SHP77 (cell line): ENCODE measurements at places on chromosomes 2 and 18.
A peak's percentile ranks its signal among the peaks of the same experiment; 100 is the strongest.

GRCh38 chr2:199442173-199442572, 15.6 kb downstream of the SATB2 start:
- DNase-seq = no peak

- no peak for DNase-seq
These were observed 62.2 kb downstream of the ACKR3 start for GRCh38 chr2:236631856-236632291.

DNA sequence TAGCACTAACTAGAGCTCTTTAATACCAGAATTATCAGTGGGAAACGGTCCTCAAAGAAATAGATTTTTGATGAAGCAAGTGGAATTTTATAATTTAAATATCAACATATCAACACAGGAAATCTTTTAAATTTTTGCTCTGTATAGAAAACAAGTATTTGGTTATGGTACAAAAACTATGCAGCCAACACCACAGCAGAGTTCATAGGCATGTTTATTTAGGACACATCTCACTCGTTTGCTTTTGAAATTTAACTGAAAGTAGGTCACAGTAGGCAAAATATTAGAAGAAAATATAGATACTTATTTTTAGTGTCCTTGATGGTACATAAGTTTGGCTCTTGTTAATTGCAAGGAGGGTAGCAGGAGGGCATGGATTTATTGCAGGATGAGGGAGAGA, 34.3 kb upstream of the TANC1 start:
- DNase-seq = no peak

DNA sequence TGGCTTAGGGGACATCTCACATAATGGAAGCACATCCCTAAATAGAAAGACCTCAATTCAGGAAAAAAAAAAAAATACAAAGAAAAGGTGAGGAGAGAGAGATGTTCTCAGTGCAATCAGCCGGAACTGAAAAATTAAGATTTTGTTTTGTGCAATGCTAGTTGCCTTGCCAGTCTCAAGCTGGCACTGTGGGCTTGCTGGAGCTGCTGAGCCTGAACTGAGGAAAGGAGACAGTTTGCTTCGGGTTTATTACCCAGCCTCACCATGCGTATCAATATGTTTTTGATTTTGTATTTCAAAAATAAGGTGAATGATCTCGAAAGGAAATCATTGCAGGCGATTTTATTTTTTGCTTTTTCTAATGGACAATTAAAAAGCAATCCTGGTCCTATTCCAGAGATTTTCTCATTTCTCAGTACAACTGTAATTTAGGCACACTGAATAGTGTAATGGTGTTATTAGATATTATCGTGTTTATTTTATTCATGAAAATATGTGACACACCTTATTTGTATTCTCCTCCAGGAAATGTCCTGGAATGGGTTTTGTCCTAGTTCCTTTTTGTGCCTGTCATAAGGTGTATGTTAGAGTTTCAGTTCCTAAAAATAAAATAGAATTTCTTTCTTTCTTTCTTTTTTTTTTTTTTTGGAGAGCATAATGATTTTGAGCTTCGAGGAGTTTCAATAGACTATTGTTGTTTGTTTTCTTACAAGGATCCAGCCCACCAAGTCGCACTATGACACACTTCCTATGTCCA, 72.8 kb upstream of the ZEB2 start:
- DNase-seq = no peak

DNA sequence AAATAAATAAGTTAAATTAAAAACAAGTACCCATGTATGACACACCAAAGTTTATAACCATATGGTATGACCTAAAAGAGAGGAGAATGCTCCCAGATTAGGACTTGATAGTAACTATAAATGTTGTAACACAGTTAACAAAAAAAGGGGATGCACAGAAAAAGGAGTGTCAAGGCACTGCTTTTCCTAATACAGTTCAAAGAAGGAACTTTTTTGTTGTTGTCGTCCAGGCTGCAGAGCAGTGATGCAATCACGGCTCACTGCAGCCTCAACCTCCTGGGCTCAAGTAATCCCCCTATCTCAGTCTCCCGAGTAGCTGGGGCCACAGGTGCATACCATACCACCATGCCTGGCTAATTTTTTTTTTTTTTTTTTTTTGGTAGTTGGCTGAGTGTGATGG, 2.7 kb downstream of the NARS1 start:
- DNase-seq = no peak

- DNase-seq = no peak
These were observed 70.6 kb downstream of the COPS8 start for GRCh38 chr2:237156031-237156856.

- DNase-seq = no peak
These were observed 72.6 kb downstream of the ACTR2 start for GRCh38 chr2:65300134-65300760.

GRCh38 chr2:96665083-96665569, 22.6 kb downstream of the FER1L5 start:
- DNase-seq = no peak

- no peak for DNase-seq
These were observed 95.0 kb upstream of the CCDC68 start for GRCh38 chr18:55054021-55054990.

DNA sequence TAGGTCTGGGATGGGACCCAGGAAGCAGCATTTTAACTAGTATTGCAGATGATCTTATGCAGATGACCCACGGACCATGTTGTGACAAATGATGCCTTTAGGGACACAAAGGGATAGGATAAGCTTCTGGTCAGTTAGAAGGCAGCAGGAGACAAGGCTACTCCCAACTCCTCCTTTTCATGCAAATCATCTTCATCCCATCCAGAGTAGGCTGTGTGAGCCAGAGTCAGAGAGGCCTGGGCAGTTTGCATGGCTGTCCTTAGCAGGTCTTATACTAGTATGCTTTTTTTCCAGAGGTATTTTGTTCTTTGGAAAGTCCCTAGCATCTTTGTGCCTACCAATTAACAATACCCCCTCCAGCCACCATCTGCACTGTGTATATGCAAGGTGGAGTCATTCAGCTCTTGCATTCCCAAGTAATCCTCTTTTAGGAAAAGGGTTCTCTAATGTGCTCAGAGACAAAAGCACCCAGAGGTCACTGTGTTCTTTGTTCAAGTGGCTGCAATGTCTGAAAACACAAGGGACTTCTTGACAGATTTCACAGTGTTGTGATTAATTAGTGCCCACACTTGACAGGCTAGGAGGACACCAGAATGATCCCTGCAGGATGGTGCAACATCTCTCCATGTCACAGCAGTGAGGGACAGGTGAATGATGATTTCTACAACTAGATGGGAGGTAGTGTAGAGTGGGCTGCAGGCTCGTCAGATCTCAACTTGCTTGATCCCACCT, 225.8 kb downstream of the NCKAP5 start:
- DNase-seq = no peak

GRCh38 chr2:197929008-197929885, 124.9 kb downstream of the PLCL1 start:
- DNase-seq = no peak

GRCh38 chr2:191302459-191303139, 57.4 kb downstream of the MYO1B start:
- DNase-seq = peak; percentile 14

GRCh38 chr18:49177071-49177470, 226.3 kb upstream of the SMAD7 start:
- no peak for DNase-seq

GRCh38 chr2:192398236-192398635, 203.5 kb upstream of the TMEFF2 start:
- no peak for DNase-seq

GRCh38 chr2:70789304-70790135, 923 bp downstream of the FIGLA start:
- DNase-seq = peak; percentile 11

DNA sequence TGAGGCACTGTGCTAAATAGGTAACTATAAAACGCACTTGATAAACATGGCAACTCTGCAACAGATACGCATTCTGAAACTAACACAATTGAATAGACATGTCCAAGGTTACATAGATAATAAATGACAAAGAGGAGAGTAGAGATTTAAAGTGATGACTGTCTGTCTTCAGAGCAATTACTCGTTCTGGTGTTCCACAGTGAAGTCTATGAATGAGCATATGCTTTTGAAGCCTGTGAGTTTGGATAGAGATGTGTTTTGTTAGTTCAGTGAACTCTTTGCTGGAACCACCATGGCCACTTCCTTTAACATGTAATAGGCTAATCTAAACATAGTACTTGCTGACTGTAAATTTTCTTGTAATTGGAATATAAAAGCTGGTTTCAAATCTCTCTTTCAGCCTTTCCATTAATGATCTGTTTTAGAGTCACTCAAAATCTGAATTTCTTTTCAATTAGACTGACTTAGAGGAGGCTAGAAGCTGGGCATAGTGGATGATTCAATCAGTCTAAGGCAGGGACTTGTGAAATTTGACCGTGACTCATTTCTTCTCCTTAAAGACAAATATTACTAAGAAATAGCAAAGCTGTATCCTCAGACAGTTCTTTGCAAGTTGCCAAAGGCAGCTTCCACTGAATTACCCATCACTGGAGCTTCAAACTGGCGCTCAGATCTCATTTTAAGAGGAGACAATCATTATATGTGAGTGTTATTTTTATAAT, 1130.1 kb upstream of the CELF4 start:
- no peak for DNase-seq

DNA sequence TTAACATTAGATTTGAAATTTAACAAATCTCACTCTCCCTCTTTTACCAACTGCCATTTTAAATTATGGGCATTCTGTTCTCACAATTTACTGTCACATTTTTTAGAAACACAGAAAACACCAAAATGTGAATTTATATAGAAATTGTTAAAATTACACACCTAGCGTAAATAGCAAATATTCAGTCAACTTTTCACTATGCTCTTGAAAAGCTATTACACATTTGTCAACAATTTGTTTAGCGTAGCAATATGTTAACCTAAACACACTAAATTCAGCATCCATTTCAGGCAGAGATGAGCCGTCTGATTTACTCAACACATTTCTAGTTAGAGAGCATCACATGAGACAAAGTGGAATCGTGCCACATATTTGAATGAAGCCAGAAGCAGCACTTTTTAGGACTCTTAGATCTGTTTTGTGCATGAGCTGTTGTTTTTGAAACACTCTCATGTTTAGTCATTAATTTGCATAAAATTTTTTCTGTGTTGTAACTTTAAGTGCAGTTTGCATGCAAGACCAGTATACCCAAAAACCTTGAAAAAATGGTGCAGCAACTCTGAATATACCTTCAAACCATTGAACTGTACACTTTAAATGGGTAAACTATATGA, 8.2 kb downstream of the TTC32 start:
- DNase-seq = no peak

GRCh38 chr2:160657196-160657595, 163.6 kb upstream of the RBMS1 start:
- no peak for DNase-seq

DNA sequence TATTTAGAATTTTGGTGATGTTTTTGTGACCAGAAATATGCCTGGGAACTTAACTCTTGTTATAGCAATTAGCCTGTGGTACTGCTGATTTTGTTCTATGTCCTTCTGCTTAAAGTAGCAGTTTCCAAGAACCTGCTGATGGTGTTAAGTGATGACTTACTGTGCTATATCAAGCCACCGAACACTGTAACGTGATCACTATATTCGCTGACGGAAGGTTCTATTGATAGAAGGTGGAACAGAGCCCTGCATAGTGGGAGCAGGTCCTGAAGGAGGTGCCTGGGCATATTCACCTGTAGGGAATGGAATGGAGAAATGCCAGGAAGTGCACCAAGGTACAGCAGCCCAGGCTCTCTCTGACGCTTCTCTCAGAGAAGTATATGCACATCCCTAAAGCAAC, 76.8 kb downstream of the UXS1 start:
- DNase-seq = no peak

- no peak for DNase-seq
These were observed 121.3 kb upstream of the DDX18 start for GRCh38 chr2:117693154-117693553.

DNA sequence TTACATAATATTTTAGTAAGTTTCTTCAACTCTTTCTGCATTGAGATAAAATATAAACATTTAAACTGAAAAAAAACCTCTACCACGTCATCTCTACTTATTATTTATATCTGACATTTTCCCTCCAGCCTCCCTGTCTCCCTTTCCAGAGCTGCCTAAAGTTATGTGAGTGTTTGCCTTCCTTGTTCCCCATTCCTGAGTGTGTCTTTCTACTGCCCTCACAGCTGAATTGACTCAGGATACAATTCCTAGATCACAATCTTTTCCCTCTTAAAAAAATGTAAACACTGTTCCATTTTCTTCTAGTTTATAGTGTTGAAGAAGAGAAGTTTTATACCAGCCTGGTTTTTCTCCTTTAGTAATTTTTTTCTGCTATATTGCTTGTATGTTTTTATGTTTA, 5.3 kb downstream of the TRPM8 start:
- DNase-seq = no peak

DNA sequence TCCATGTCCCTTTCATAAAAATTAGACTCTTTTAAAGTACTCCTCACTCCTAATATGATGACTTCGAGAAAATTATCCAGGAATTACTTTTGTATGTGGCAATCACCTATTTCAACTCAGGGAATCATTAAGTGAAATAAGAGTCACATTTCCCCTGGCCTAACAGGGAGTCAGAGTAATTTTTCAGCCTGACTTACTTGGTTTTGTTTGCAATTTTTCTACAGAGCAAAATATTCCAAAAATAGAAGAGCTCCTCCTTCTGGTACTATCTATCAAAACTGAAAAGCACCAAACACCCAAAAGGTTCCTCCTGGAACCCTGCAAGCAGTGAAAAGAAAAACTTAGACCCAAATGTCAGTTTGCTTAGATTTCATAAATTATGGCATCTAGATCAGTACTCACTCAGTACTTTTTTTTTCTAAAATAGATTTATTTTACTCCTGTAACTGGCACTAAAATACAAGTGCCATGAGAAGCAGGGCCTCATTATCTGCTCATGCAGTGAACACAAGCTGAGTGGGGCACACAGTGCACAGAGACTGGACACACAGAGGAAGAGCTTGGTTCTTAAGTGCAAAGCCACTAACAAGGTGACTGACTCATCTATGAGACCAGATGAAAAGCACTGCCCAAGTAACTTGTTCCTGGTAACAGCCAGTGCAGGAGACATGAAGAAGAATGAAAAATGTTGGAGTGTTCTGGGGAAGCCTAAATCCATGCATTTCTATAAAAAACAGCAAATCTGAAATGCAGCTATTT, 28.7 kb downstream of the ACAA2 start:
- DNase-seq = no peak

- no peak for DNase-seq
These were observed 68.9 kb upstream of the RMDN2 start for GRCh38 chr2:37856101-37856751.

GRCh38 chr18:26652501-26652900, 104.1 kb upstream of the KCTD1 start:
- DNase-seq = no peak

DNA sequence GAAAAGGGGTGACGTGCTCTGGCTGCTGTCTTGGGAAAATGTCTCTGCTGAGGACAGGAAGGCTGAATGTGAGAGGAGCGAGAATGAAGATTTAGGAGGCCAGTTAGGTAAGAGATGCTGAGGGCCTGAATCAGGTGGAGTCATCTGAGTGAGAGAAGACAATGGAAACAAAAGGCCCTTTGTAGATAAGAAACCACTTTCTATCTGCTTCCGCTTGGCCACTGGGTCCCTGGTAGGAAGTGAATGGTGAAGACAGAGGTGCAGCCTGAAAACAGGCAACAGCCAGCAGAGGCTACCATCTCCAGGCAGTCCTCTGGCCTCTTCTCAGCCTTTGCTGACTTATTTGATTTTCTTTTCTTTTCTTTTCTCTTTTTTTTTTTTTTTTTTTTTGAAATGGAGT, 374.0 kb upstream of the SLC14A2 start:
- DNase-seq = no peak
